ENCODE measurements at places on chromosomes 5 and 9.

DNA sequence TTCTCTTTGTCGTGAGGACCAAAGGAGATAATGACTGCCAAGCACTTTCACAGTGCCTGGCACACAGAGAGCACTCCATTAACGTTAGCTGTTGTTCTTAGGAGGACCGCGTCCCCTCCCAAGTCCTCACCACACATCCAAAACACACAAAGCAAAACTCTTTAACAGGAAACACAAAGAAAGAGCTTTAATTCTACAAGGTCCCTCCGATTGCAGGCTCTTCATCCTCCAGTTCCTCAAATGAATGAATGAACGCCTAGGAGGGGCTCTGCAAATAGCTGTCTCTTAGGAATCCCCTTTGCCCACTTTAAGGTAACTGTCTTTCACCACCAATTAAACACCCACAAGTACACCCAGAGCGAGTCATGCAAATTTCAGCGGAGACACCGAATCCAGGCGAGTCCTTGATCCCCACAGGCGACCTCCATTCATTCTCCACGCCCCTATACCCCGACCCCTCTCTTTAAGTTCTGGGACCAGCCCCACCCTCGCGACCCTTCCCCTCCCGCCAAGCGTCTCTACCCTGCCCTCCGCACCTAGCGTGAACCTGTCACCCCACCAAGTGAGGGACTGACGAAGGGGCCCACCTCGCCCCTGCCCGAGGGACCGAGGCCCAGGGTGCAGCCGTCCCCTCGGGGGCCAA, 644 bp downstream of the TSC1 start:
- DNase-seq = no peak

DNA sequence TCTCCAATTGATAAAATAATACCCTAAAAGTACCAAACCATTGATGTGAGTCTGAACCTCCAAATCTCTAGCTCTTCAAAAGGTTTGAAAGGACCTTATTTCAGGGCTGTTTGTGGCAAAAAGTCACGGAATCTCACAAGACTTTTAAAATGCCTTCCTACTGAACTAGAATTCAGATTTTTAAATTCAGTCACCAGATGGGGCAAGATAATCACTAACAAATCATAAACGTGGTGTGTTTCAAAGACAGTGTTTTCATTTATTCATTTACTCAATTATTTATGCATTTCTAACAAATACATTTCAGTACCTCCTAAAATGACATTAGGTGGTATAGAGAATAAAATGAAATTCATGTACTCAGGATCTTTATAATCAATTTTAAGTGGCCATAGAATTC, 68.2 kb upstream of the SMC2 start:
- no peak for DNase-seq

- no peak for DNase-seq
Measured at GRCh38 chr5:136086783-136087566, 45.7 kb upstream of the SMAD5 start.

GRCh38 chr5:138725818-138726416, 27.3 kb upstream of the CTNNA1 start:
- no peak for DNase-seq

- DNase-seq = no peak
Measured at GRCh38 chr5:462051-462481, 19.1 kb downstream of the EXOC3 start.

GRCh38 chr9:89916001-89916597, 311.3 kb downstream of the GADD45G start:
- DNase-seq = no peak
